ENCODE measurements at places on chromosomes 13 and 19.

DNA sequence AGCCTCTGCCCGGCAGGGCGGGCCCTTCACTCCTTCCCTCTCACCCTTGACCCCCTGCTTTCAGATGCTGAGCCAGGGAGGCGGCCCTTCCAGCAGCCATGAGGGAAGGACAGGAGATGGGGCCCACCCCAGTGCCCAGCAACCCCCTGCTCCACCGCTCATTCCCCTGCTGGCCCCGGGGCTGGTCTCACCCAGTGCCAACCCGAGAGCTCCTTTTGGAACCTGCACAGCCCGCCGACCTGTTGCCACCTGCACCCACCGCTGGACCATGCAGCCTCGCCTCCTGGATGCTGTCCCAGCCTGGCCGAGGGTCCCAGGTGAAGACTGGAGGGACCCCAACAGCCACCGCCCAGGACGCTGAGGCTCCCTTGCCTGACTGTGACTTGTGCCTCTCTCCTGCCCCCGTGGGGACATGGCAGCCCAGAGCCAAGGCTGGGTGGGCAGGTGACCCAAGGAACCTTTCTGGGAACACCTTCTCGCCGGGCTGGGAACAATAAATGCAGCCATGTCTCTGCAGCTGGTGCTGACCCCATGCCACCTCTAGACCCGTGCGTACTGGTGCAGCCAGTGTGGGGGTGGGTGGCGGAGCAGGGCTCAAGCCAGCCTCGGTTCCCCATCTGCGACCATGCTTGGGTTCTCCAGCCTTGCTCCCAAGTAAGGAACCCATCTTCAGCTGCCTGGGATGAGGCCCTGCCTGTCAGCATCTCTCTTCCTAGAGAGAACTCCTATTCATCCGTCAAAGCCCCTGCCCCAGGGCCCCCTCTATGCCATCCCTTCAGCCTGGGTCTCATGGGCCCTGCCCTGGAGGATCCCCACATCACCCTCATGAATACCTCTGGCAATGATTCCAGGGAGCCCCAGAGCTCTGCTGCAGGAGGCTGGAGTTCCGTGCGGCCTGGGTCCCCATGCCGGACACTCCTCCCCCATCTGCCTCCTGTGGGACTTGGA lies 3.7 kb downstream of the FAM174C start:
- DNase-seq: no peak
- peaks cover 4% of the 10 kb centered on the region for H3K27me3 ChIP-seq
- H3K4me1 ChIP-seq: no peaks in the 10 kb centered on the region
- H3K36me3 ChIP-seq: peaks cover 21% of the 10 kb centered on the region
- H3K27ac ChIP-seq: no peak overlapping the region
- H3K4me3 ChIP-seq: no peak overlapping the region

DNA sequence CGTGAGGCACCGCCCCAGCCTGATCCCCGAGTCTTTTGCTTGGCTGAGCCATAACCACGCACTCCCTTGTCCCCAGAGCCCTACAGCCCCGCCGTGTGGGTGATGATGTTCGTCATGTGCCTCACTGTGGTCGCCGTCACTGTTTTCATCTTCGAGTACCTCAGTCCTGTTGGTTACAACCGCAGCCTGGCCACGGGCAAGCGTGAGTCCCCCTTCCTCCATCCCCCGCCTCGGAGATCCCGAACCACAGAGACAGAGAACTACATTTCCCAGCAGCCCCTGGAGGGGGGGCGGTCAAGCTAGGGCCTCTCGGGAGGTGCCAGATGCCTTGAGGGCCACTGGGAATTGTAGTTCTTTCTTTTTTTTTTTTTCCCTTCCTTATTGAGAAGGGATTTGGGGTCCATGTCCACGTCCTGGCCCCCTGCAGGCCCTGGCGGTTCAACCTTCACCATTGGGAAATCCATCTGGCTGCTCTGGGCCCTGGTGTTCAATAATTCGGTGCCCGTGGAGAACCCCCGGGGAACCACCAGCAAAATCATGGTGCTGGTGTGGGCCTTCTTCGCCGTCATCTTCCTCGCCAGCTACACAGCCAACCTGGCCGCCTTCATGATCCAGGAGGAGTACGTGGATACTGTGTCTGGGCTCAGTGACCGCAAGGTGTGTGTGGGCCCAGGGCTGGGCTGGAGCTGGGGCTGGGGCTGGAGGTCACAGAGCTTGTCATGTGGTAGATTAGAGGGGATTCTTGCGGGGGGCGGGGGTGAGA lies 25.9 kb downstream of the GRIN2D start:
- DNase-seq: no peak
- no peaks in the 10 kb centered on the region for H3K27me3 ChIP-seq
- no peak overlapping the region for H3K4me3 ChIP-seq

GRCh38 chr19:34226036-34226435 lies 28.3 kb upstream of the GARRE1 start:
- no peak for DNase-seq
- no peak overlapping the region for H3K4me3 ChIP-seq
- no peaks in the 10 kb centered on the region for H3K4me1 ChIP-seq

DNA sequence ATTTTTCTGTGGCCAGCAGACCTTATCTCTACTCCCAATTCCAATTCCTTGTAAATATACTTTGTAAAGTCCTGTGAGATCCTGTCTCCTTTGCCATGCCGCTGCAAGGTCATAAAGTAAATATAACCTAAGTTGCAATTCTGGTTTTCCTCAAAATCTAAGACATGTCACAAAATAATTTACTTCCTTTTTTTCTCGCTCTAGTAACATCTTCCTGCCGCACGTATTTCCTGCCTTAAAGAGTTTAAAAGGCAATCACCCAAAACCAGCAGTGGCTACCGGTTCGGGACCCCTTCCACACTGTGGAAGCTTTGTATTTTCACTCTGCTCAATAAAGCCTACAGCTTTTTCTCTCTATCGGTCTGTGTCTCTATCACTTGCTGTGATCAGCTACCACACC lies 832.0 kb upstream of the SLITRK5 start:
- no peak overlapping the region for H3K4me3 ChIP-seq
- H3K36me3 ChIP-seq: no peaks in the 10 kb centered on the region
- no peaks in the 10 kb centered on the region for H3K27me3 ChIP-seq
- no peak overlapping the region for H3K27ac ChIP-seq
- no peaks in the 10 kb centered on the region for H3K4me1 ChIP-seq

DNA sequence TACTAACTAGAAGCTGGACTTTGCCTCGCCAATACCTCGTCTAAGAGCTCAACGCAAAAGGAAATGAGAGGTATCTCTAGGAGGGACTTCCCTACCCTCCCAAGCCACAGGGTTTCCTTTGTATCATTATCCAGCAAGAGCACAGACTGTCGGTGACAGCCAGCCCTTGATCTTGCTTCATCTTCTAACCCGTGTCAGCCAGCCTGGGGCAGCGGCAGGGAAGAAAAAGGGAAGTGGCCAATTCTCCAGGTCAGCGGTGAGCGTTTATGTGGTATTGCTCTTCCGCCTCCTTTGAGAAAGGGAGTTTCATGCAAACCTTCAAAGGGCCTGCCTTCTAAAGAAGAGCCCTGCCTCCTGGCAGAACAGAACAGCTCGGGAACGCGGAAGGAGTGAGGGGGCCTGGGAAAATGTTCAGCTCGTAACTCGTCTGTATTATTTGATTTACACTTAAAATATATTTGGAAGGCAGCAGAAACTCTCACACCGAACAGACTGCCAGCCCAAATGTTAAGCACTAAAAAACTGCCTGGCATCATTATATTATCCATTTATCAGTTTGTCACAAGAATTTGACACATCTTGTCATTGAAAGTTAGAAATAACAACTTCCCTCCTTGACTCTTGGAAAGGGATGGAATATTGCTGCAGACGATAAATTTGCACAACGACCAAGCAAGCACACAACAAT lies 41.8 kb downstream of the EFNB2 start:
- peaks cover 16% of the 10 kb centered on the region for H3K4me1 ChIP-seq
- H3K27me3 ChIP-seq: no peaks in the 10 kb centered on the region
- DNase-seq: no peak
- H3K4me3 ChIP-seq: no peak overlapping the region

- DNase-seq: peak; percentile 77
- no peak overlapping the region for H3K4me3 ChIP-seq
- H3K4me1 ChIP-seq: peaks cover 27% of the 10 kb centered on the region
- H3K36me3 ChIP-seq: no peaks in the 10 kb centered on the region
Measured at GRCh38 chr19:44689290-44690130, 9.4 kb upstream of the CEACAM16 start.

GRCh38 chr19:8336072-8336569 lies 6.9 kb downstream of the KANK3 start:
- H3K27me3 ChIP-seq: peaks cover 9% of the 10 kb centered on the region
- H3K27ac ChIP-seq: no peak overlapping the region
- no peaks in the 10 kb centered on the region for H3K36me3 ChIP-seq
- H3K4me3 ChIP-seq: no peak overlapping the region
- DNase-seq: no peak

- peak; percentile 90 for DNase-seq
- H3K4me1 ChIP-seq: no peaks in the 10 kb centered on the region
- no peaks in the 10 kb centered on the region for H3K27me3 ChIP-seq
- H3K4me3 ChIP-seq: peak within 1 kb of the TSS; percentile 65
- peaks cover 3% of the 10 kb centered on the region for H3K36me3 ChIP-seq
- H3K27ac ChIP-seq: peak within 1 kb of the TSS; percentile 88
Measured at GRCh38 chr19:53537521-53538377, at the start of gene ZNF331. ZNF331 (plus strand) TSS chr19:53538145; CDS start chr19:53569377, 31,232 bp downstream.

GRCh38 chr13:76723551-76724232 lies 162.5 kb downstream of the KCTD12 start:
- H3K36me3 ChIP-seq: no peaks in the 10 kb centered on the region
- DNase-seq: no peak
- H3K4me3 ChIP-seq: no peak overlapping the region
